ENCODE measurements at places on chromosomes 2 and 18. TPM values are rescaled to one million over a fixed set of nuclear protein-coding genes. Genes with fewer than 3 reads are reported as not detected.

TBR1 gene
- not detected for total RNA-seq

ERICH2 gene
- total RNA-seq = not detected

HNMT gene
- total RNA-seq = 0.33 TPM

ABCG8 gene
- not detected for total RNA-seq

SAG gene
- total RNA-seq = not detected

NABP1 gene
- total RNA-seq = 12.9 TPM

C2orf66 gene
- total RNA-seq = not detected

UPP2 gene
- total RNA-seq = not detected

DOCK10 gene
- 2.0 TPM for total RNA-seq

LYG2 gene
- total RNA-seq = not detected

MC5R gene
- not detected for total RNA-seq

RAD51AP2 gene
- total RNA-seq = not detected

ORC2 gene
- 6.0 TPM for total RNA-seq

UGT1A10 gene
- not detected for total RNA-seq

SLC5A7 gene
- total RNA-seq = not detected

CYBRD1 gene
- total RNA-seq = 46.8 TPM

SLC8A1 gene
- 9.3 TPM for total RNA-seq
